ENCODE measurements at places on chromosomes 4 and X. TPM values are rescaled to one million over a fixed set of nuclear protein-coding genes. Genes with fewer than 3 reads are reported as not detected.

GRCh38 chrX:20294957-20295356, 28.2 kb upstream of the RPS6KA3 start:
- no peak overlapping the region for H3K27ac ChIP-seq
- H3K4me1 ChIP-seq: no peaks in the 10 kb centered on the region
- H3K4me3 ChIP-seq: no peak overlapping the region
- DNase-seq: no peak
- no peaks in the 10 kb centered on the region for H3K27me3 ChIP-seq

GRCh38 chr4:41646862-41647261, 101.7 kb downstream of the PHOX2B start:
- no peak overlapping the region for H3K27ac ChIP-seq
- no peak for DNase-seq
- peaks cover 7% of the 10 kb centered on the region for H3K27me3 ChIP-seq
- H3K4me3 ChIP-seq: no peak overlapping the region

DNA sequence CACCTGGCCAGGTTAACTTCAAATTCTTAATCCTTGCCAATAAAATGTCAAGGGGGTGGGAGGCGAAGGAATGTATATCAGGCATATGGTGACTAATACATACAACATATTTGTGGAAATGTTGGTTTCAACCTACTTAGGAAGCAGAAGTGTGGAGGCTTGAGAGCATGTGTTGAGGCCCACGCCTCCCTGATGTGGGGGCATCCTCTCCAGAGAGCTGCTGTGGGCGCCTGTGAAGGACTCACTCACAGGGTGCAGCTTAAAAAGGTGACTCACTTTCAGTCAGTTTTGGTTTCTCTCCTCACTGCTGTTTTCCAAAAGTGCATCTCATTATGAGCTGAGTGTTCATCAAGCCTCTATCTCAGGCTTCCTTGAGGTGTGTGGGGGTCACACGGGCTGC, 27.5 kb downstream of the LNX1 start:
- H3K27me3 ChIP-seq: no peaks in the 10 kb centered on the region
- no peaks in the 10 kb centered on the region for H3K36me3 ChIP-seq
- DNase-seq: no peak

- H3K36me3 ChIP-seq: no peaks in the 10 kb centered on the region
- H3K4me3 ChIP-seq: no peak overlapping the region
- no peak for DNase-seq
- H3K4me1 ChIP-seq: no peaks in the 10 kb centered on the region
- H3K27ac ChIP-seq: no peak overlapping the region
Measured at GRCh38 chr4:55745014-55745413, 74.6 kb upstream of the EXOC1L start.

- no peaks in the 10 kb centered on the region for H3K4me1 ChIP-seq
- DNase-seq: no peak
- no peak overlapping the region for H3K27ac ChIP-seq
- H3K4me3 ChIP-seq: no peak overlapping the region
Measured at GRCh38 chr4:136644279-136644678, 888.0 kb downstream of the PCDH18 start.

DNA sequence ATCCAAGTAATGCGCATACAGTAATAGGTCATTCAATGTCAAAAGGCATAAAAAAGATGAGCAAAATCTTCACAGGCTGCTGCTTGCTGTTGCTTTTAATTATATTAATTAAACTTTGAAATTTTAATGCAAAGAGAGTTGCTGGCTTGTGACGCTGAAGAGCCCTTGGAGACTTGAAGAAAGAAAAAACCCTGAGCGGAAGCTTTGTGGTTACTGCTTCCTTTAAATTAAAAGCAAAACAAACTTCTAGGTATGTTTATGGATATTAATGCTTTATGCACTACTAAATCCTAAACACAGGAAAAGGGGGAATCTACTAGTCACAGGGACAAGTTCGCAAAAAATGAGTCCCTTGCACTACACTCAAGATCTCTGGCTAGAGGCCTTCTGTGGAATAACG, 166.7 kb downstream of the ANTXR2 start:
- no peaks in the 10 kb centered on the region for H3K4me1 ChIP-seq
- no peak overlapping the region for H3K4me3 ChIP-seq
- no peak for DNase-seq
- peaks cover 6% of the 10 kb centered on the region for H3K36me3 ChIP-seq
- H3K27ac ChIP-seq: no peak overlapping the region
- no peaks in the 10 kb centered on the region for H3K27me3 ChIP-seq

- no peak overlapping the region for H3K4me3 ChIP-seq
- H3K4me1 ChIP-seq: no peaks in the 10 kb centered on the region
- no peaks in the 10 kb centered on the region for H3K27me3 ChIP-seq
Measured at GRCh38 chr4:150010525-150011126, 67.6 kb upstream of the DCLK2 start.

- no peaks in the 10 kb centered on the region for H3K36me3 ChIP-seq
- no peak for DNase-seq
- no peaks in the 10 kb centered on the region for H3K27me3 ChIP-seq
- no peaks in the 10 kb centered on the region for H3K4me1 ChIP-seq
Measured at GRCh38 chrX:133681421-133681820, 266.1 kb upstream of the GPC4 start.

DNA sequence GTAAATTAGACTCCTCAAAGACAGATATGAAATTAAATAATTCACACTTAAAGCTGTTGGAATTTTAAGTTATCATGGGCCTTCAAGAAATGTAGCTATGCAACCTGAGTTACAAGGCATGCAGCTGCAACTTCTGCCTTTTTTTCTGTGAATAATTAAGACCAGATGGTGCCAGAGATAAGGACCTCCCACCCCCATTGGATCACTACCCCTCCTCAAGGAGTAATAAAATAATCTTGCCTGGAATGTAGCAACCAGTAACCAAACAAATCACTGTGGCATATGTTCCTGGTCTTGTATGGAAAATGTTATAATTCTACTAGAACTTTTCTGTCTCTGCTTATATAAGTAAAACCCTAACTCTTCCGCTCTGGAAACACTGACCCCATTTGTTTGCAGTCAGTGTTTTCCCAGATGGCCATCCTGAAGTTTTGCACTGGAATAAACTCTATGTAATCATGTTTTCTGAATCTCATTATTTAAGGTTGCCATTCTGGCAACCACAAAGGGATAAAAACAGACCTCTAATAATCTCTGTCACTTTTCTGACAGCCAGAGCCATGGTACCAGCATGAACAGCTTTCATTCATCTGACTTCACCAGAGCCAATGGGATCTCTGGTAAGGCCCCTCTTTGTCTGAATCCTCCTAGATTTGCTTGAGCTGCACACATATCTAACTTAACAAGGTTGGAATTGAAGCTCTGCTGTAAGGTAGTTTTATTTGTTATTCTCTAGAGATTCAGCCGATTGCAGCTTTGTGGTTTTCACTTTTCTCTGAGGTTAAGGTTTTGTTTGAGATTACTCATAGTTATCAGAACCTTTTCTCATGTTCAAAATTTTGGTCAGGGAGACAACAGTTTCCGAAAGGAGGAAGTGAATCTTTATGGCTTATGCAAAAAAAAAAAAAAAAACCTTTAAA, 274.6 kb downstream of the NAF1 start:
- H3K27me3 ChIP-seq: no peaks in the 10 kb centered on the region
- H3K27ac ChIP-seq: no peak overlapping the region
- no peaks in the 10 kb centered on the region for H3K4me1 ChIP-seq
- DNase-seq: no peak
- H3K36me3 ChIP-seq: no peaks in the 10 kb centered on the region
- H3K4me3 ChIP-seq: no peak overlapping the region

DNA sequence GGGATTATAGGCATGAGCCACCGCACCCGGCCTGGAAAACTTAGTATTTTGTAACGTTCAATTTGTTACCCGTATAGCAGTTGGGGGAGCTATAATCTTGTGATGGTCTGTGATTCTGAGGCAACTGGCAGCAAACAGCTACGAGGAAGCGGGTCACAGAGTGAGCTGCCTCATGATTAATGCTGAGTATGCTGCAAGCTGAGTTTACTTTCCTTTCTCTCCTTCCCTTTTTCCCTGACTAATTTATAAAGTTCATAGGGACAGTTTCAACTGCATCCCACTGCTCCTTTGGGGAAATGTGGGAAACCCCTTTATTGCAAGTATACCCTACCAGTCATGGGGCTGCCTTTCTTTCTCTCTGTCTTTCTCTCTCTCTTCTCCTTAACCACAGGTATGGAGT, 17.7 kb upstream of the ELOVL6 start:
- H3K27me3 ChIP-seq: no peaks in the 10 kb centered on the region
- no peak overlapping the region for H3K27ac ChIP-seq
- no peaks in the 10 kb centered on the region for H3K36me3 ChIP-seq
- no peak for DNase-seq
- no peak overlapping the region for H3K4me3 ChIP-seq

DNA sequence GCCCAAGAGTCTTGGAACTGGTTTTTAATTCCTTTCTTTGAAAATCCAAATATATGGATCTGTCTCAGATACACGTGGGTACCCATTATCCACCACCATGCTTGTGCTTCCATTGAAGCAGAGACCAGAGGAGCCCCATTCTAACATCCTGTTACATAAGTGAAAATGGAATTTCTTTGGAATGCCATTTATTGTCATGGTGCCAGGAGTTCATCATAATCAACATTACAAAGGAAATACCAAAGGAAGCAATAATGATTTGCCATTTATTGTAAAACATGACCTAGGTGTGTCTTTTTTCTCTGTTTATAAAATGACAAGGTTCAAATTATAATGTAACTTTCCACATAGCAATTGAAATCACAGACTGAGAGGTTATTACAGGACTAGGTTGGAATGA, 61.7 kb downstream of the PALLD start:
- DNase-seq: no peak
- no peak overlapping the region for H3K4me3 ChIP-seq
- H3K4me1 ChIP-seq: no peaks in the 10 kb centered on the region
- H3K36me3 ChIP-seq: no peaks in the 10 kb centered on the region
- no peak overlapping the region for H3K27ac ChIP-seq
- no peaks in the 10 kb centered on the region for H3K27me3 ChIP-seq

- no peak overlapping the region for H3K27ac ChIP-seq
- no peaks in the 10 kb centered on the region for H3K27me3 ChIP-seq
- DNase-seq: no peak
- no peaks in the 10 kb centered on the region for H3K4me1 ChIP-seq
Measured at GRCh38 chr4:5654791-5655190, 53.6 kb downstream of the EVC2 start.

GRCh38 chrX:152897222-152898131, at the start of gene ZNF185:
ZNF185 (plus strand) TSS chrX:152898067; CDS start chrX:152914490, 16,423 bp downstream.
- H3K27me3 ChIP-seq: no peaks in the 10 kb centered on the region
- H3K36me3 ChIP-seq: no peaks in the 10 kb centered on the region
- DNase-seq: no peak
- H3K27ac ChIP-seq: no peak within 1 kb of the TSS

DNA sequence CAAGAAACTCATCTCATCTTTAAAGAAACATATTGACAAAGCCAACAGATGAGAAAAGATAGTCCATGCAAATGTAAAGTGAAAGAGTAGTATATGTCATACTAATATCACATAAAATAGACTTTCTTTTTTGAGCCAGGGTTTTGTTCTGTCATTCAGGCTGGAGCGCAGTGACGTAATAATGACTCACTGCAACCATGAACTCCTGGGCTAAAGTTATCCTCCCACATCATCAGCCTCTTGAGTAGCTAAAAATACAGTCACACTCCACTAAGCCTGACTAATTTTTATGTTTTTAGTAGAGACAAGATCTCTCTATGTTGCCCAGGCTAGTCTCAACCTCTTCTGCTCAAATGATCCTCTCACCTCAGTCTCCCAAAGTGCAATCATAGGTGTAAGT, 51.8 kb upstream of the TRAM1L1 start:
- H3K4me3 ChIP-seq: no peak overlapping the region
- no peak for DNase-seq
- no peaks in the 10 kb centered on the region for H3K36me3 ChIP-seq

DNA sequence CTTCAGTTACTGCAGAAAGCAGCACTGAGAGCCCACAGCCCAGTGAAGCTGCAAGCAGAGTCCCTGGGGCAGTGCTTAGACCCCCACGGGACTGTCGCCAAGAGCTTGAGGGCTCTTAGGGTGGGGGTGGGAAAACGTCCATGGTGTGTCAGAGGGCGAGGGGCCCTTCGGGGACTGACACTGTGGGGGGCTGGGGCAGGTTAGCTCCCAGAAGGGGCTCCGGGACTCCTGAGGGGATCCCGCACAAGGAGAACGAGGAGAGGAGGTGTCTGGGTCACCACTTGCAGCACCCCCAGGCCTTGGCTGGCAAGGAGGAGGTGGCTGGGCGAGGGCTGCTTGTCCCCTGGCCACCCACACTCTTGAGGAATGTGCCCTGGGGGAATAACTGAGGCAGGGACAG, 20.8 kb downstream of the NAT8L start:
- DNase-seq: no peak
- no peak overlapping the region for H3K27ac ChIP-seq
- no peaks in the 10 kb centered on the region for H3K36me3 ChIP-seq
- no peak overlapping the region for H3K4me3 ChIP-seq
- H3K4me1 ChIP-seq: no peaks in the 10 kb centered on the region

- DNase-seq: no peak
- H3K27ac ChIP-seq: no peak overlapping the region
- no peaks in the 10 kb centered on the region for H3K36me3 ChIP-seq
- no peak overlapping the region for H3K4me3 ChIP-seq
Measured at GRCh38 chr4:17376205-17376604, 135.7 kb downstream of the QDPR start.

DNA sequence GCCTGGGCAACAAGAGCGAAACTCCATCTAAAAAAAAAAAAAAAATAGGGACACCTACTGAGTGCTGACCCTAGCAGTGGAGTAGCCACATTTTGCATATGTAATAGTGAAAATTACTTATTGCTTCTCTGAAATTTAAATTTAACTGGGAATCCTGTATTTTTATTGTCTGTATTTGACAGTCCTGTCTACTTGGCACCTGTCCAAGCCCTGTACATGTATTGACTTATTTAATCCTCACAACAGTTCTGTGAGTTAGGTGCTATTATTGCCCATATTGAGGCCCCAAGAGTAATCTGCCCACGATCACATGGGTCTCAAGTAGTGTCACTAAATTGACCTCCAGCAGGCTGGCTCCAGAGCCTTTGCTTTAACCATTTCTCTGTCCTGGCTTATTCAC, 81.6 kb downstream of the WDR19 start:
- H3K36me3 ChIP-seq: no peaks in the 10 kb centered on the region
- no peak overlapping the region for H3K4me3 ChIP-seq
- DNase-seq: no peak
- H3K4me1 ChIP-seq: no peaks in the 10 kb centered on the region

GRCh38 chr4:54783402-54784110, 125.8 kb downstream of the KIT start:
- H3K27ac ChIP-seq: no peak overlapping the region
- no peak overlapping the region for H3K4me3 ChIP-seq
- no peaks in the 10 kb centered on the region for H3K27me3 ChIP-seq
- no peak for DNase-seq
- no peaks in the 10 kb centered on the region for H3K36me3 ChIP-seq
- H3K4me1 ChIP-seq: peaks cover 10% of the 10 kb centered on the region

DNA sequence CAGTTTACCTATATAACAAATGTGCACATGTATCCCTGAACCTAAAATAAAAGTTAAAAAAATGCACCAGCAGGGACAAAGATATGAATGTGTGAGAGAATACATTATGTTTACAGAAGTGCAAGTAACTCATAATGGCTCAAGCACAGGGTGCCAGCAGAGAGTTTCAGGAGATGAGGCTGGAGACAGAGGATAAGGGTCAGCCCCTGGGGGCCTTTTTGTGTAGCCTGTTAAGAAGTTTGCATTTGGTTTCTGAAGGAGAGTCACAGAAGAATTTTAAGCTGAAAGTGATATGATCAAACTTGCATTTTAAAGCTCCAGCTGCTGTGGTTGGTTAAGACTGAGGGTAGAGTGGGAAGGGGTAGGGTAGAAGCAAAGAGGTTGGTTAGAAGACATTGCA, 48.6 kb upstream of the CAPN6 start:
- no peak for DNase-seq
- H3K27ac ChIP-seq: no peak overlapping the region
- H3K4me3 ChIP-seq: no peak overlapping the region
- H3K27me3 ChIP-seq: no peaks in the 10 kb centered on the region
- H3K36me3 ChIP-seq: no peaks in the 10 kb centered on the region

The H2BW2 gene
- not detected for total RNA-seq

The RPL10 gene
- total RNA-seq: 2,249 TPM

The RENBP gene
- 17.1 TPM for total RNA-seq

The WAS gene
- 149 TPM for total RNA-seq

All from natural killer cell (primary cell).